Muscle of back (tissue), 13 donors: ENCODE measurements at places on chromosomes 11 and 22.

- DNase-seq: no peak
Observed at GRCh38 chr22:43404673-43405385, 7.0 kb upstream of the MPPED1 start.

- no peak for DNase-seq
Observed at GRCh38 chr22:39177456-39177775, 24.9 kb upstream of the CBX7 start.

DNA sequence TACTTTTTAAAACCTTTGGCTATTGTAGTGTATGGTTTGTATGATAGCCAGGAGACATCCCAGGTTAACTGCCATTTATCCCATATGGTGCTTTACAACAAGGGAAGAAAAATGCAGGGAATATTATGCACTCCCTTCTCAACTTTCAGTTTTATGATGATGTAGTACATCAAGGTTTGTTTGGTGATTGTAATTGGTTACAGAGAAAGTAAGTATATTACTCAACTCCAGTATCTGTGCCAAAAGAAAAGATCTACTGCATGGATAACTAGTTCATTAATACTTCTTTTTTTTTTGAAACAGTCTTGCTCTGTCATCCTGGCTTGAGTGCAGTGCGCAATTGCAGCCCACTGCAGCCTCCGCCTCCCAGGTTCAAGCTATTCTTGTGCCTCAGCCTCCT lies 65.3 kb downstream of the BCL2L13 start:
- DNase-seq: no peak

DNA sequence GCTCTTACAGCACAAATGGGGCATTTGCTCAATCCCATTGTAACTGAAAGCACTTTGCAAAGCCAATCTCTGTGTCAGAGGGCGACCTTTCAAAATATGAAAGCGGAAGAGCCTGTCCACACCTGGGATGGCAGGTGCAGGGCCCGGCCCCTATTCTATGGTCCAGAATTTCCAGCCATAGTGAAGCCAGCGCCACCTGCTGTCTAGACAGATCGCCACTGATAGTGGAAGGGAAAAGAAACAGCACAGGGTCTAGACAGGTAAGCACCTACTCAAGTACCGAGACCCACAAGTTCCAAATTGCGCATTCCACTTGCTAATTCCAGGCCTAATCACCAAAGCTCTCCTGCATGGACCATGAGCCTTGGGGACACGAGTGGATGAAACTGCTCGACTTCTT lies 141.4 kb downstream of the NTM start:
- no peak for DNase-seq

GRCh38 chr11:32184723-32185376 lies 94.0 kb downstream of the RCN1 start:
- no peak for DNase-seq

GRCh38 chr11:73833067-73833466 lies 43.6 kb downstream of the COA4 start:
- DNase-seq: no peak
